Activated CD4-positive, alpha-beta T cell treated with anti-CD3 and anti-CD28 coated beads, Interleukin-10, Interleukin-2, amounts not matched to agents 100 ng/mL and 50 ng/mL, durations not matched to agents 16 hours and 8 hours (primary cell): ENCODE measurements at places on chromosomes 12 and 14.

- DNase-seq = peak; percentile 96
Measured at GRCh38 chr14:77302926-77303325, 17.8 kb downstream of the POMT2 start.

- no peak for DNase-seq
Measured at GRCh38 chr14:63266106-63266505, 52.6 kb downstream of the GPHB5 start.

GRCh38 chr12:57342207-57342691, 88.6 kb downstream of the R3HDM2 start:
- no peak for DNase-seq

DNA sequence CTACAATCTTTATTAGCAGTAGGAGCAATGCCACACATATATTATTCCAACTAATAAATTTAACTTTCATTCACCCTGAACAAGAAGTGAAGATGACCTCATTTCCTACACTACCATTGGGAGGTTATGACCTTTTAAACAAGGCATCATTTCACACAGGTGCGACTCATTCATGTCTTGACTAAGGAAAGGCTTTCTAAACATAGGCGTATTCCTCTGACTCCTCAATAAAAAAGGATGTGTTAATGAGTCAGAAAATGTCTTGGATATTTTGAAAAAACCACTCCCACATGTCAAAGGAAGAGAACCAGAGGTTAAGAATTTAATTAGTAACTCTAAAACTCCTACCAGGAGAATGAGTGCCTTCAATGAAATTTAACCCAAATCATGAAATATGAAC, 115.2 kb downstream of the PRICKLE1 start:
- DNase-seq = peak; percentile 7

GRCh38 chr14:55354500-55354899, 57.1 kb downstream of the ATG14 start:
- peak; percentile 71 for DNase-seq

- peak; percentile 84 for DNase-seq
Measured at GRCh38 chr14:95260537-95261361, 59.0 kb downstream of the CLMN start.

- no peak for DNase-seq
Measured at GRCh38 chr12:29253906-29254625, 105.0 kb downstream of the FAR2 start.

DNA sequence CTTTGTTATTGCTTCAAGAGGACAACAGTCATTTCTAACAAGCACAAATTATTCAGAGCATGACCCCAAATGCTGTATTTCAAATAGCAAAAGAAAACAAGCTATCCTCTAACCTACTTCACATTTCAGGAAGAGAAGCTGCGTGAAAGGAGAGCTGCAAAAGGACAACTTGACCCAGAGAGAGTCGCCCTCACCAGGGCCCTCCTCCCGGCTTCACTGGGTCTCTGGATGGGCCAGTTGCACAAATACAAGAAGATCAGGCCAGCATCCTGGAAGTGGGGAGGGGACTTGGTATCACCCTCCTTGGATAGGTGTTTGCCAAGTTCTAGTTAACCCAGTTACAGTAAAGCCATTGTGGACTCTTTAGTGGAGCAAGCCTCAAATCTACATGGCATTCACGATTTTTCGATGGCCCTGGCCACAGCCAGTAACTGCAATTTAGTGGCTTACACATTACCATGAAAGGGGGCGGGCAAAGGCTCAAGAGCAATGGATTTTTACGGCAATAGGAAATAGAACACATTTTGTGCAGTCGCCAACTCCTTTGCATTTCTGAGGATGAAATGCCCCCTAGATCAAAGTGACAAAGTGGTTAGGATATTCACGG, 166.9 kb upstream of the DIO2 start:
- DNase-seq = no peak
